Mesothelial cell of epicardium (in vitro differentiated cells): ENCODE measurements at places on chromosomes 3 and 15.

DNA sequence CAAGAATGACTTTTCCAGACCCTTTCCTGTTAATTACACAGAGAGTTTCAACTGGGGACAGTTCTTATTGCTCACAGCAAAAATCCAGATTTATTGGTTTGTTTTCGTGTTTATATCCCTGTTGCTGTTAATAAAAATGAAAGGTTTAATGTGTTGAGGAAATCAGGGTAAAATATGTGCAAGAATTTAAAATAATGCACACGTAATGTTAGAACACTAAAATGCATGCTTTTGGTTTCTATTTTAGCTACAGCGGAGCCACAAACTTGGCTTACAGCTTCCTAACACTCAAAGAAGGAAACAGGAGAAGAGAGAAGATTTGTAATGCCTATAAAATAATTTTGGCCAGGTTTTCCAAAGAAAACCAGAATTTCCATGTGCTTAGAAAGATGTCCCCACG is 62.7 kb downstream of the CASR start:
- no peak for DNase-seq

GRCh38 chr3:54764911-54765310 is 162.9 kb downstream of the LRTM1 start:
- no peak for DNase-seq

- no peak for DNase-seq
These were observed 17.9 kb downstream of the DZIP1L start for GRCh38 chr3:138097192-138098172.

DNA sequence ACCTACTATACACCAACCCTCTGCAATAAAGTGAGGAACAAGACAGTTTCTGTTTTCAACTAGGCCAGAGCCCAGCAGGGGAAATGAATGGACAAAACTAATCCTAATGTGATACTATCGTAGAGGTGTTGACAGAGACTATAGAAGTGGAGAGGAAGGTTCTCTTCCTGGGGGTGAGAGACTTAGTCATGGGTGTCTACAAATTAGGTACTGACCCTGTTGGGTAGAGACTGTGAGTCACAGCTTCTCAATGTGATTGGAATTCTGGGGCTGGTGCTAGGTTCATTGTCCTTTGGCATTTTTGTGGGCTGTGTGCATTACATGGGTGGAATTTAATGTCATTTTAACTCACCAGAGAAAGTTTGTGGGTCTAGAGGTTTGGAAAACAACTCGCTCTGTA is 79.3 kb downstream of the ADAMTSL3 start:
- no peak for DNase-seq

DNA sequence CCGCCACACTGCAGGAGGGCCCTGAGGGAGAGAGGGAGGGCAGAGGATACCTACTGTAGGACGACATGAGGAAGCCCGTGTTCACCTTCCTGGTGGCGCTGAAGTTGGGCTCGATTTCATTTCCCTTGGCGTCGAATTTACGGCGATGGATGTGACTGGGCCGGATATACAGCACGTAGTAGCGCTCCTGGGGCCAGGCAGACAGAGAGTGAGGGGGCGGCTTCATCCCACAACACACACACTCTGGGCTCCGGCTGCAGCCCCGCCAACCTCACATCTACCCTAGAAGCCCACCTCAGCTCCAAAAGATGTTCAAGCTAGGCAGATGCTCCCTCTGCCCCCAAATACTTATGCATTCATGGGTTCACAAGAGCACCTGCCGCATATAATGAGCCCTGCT is 4.5 kb downstream of the ARPIN start:
- DNase-seq, result no peak

- no peak for DNase-seq
These were observed 3.1 kb downstream of the ABHD14B start for GRCh38 chr3:51970606-51971300.

DNA sequence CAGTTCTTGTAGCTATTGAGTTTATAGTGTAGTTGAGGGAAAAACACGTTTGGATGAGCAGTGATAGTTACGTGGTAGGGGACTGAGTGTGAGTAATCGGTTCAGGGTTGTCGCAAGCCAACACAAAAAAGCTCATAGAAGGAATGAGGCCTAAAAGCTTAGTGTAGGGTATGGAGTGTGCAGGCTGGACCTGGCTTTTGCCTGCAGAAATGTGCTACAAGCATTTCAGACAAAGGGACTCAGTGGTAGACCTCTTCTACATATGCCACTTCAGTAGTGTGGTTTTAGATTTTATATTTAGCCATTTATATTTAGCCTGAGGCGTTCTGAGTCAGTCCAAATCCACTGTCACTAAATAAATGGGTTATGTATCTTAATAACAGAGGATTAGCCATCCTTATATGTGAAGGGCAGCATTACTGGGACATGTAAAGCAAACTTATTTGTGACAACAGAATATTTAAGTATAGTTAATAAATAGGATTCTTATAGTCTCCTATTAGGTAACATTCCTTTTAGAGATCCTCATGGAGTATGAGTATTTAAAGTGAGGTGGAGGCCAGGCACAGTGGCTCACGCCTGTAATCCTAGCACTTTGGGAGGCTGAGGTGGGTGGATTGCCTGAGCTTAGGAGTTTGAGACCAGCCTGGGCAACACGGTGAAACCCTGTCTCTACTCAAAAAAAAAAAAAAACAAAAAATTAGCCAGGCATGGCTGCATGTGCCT is 21.8 kb downstream of the ATP2C1 start:
- no peak for DNase-seq

DNA sequence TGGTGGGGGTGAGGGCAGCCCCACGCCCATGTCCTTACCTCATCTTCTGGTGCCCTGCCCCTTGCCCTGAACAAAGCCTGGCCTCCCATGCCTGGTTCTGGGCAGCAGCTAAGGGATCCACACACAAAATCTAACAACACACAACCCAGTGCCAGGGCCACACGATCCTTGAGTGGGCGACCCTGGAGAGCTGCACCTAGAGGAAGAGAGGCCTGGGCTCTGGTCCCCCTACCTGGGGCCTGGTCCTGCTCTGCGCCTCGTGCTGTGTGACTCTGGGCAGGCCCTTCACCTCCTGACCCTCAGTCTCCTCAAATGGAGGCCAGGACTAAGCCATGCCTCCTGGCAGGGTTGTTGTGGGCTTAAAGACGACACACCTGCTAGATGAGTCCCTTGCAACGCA is 20.0 kb upstream of the C3orf22 start:
- no peak for DNase-seq

- no peak for DNase-seq
These were observed 55.0 kb upstream of the CHD2 start for GRCh38 chr15:92845126-92845508.

DNA sequence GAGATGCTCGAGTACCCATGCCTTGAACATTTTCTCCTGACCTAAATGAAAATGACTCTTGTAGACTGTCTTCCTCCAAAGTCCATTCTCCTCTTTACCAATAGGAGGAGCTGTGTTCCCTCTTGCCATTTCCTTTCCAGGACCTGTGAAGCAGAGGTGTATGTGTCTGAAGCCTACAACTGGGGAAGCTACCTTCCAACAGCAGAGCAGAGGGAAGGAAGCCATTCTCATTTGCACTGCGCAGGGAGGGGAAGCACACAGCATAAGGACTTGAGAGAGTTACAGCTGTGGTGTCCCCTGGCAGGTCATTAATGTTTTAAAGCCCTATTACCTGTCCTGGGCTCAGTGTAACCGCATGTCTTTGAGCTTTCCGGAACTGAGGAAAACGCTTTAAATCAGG is 38.7 kb downstream of the HSPBAP1 start:
- no peak for DNase-seq

DNA sequence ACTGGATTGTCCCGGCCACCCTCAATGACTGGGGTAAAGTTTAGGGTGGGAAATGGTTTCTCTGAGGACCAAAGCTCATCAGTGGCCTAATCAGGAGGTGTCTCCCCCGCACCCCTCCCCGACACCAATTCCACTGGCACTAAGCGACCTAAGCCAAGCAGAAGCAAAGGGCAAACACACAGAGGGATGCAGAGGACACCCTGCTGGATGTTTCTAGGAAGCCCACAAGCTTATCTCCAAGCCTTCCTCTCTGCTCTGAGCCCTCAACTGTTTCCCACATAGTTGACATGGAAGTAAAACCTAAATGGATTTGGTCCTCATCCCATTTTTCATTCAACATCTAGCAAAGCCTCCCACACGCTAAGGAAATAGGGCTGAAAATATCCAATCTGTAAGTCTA is 68.5 kb downstream of the C3orf70 start:
- DNase-seq, result no peak

GRCh38 chr3:179068779-179069530 is 2.7 kb downstream of the ZMAT3 start:
- DNase-seq, result no peak

DNA sequence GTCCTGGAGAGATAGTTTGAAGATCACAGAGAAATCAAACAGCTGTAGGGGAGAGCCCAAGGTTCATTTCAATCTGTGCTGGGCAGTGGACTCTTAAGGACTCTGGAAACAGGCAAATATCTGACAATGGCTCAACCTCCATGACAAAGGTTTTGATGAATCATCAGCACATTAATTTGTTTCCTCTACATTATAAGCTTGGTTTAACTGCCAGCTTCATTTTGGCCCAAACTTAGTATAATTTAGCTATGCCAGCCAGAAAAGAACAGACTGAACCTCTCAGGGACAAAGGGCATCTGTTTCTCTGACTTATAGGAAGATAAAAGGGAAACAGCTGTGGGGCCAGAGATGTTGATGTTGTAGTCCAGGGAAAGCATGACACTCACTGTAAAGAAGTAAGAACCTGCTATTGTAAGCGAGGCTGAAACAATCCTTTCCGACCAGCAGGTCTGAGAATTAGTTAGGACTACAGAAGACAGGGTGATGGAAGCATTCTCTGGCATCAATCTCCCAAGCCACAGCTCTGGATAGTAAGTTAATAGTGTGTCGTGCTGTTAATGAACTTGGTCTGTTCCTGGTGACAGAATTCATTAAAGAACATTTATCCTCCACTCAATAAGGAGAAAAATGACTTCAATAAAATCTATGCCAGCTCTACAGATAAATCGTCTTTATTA is 110.1 kb downstream of the KCNMB2 start:
- no peak for DNase-seq

DNA sequence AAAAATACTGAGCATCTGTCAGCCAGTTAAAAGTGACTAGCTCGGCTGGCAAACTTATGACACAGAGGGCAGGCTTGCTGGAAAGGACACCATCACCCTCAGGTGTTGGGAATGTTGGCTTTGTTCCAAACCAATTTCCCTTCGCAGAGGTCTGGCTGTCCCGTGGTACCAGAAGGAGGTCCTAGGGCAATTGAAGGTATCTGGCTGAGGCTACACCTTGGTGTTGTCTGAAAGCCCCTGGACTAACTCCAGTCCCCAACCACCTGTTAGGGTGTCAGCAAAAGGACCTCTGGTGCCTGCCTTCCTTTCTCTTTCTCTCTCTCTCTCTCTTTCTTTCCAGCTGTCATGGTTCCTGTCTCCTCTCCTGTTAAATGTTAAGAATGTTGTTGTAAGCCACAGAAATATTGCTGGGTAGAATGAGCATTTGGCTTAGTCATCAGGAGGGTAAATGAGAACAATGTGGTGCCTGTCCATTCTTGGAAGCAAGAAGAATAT is 12.5 kb downstream of the PRR20G start:
- no peak for DNase-seq

GRCh38 chr15:37223089-37223488 is 122.7 kb upstream of the MEIS2 start:
- DNase-seq, result no peak

GRCh38 chr15:40365016-40365415 is 7.0 kb downstream of the DISP2 start:
- no peak for DNase-seq

DNA sequence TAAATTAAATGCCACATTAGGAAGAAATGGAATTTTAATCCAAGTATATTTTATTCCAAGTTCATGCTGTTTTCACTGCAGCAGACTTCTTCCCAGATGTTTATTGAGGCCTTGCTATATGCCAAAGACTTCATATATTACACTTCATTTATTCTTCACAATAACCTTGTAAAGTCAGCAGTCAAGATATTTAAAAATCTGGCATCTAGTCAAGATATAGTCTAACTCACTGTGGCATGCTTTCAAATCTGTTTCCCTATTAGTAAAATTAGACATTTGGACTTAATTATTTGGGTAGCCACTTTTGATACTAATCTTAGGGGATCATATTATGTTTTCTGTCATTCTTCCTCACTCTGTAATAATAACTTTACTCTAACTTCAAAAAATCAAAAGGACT is 81.5 kb upstream of the VGLL3 start:
- DNase-seq, result no peak

DNA sequence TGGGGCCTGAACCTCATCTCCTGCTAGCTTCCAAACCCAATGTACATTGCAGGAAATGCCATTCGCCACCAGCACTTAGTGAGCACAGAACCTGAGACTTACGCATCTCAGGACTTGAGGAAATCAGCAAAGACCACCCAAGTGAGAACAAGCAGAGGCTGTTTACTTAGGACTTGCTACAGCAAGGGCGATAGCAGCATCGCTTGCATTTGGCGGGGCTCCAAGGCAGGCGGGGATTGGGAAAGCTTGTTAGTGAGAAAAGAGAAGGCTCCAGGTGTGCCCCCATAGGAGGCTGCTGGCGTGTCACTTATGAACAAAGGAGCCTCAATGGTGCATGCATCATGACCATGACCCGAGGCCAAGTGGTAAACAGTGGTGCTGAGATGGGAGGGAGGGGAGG is 19.7 kb downstream of the SLC6A20 start:
- DNase-seq, result no peak

GRCh38 chr15:68408971-68409370 is 23.0 kb downstream of the ITGA11 start:
- DNase-seq, result no peak

- DNase-seq, result no peak
These were observed 16.7 kb upstream of the SOX2 start for GRCh38 chr3:181694805-181695660.

- DNase-seq, result no peak
These were observed 44.4 kb downstream of the ST3GAL6 start for GRCh38 chr3:98807561-98807960.

DNA sequence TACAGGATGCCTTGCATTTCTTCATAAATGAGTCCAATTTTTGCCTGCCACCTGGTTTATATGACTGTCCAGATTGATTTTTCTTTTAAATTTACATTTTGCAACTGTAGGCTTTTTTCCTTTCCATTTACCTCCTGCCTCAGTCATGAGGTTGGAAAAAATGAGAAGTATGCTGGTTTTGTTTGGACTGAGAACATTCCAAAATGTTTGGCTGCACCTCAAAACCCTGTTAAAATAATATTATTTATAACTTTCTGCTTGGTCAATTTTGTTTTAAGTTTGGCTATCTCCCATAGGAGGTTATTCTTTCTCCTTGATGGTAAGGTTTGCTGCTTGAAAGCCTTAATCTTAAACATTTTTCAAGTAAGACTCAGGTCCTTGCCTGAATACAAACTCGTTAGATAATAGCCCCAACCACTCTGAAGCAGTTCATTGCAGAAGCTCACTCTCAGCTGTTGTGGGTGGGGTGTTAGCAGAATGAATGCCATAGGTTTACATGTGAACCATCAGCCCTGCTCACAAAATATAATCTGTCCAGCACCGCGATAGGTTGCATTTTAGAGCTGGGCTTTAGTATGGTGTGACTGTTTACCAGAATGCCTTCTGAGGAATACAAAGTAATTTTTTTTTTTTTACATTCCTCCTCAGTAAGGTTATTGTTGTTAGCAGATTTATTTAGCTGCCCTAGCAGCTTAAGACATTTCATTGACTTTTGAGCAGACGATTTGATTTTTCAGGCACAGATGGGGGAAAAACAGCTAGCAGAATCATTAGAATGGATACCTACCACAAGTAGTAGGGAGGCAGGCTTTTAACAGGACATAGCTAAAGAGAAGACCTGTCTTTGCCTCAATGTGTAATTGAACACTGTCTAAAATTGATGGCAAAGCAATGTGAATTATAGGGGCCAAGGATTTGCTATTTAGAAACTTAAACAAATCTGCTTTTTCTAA is 630.8 kb upstream of the KCNMB2 start:
- no peak for DNase-seq
